Choroid plexus epithelial cell (primary cell): ENCODE measurements at places on chromosomes 5 and 9.
A peak's percentile ranks its signal among the peaks of the same experiment; 100 is the strongest.

GRCh38 chr9:5708414-5708813 lies 79.5 kb downstream of the RIC1 start:
- DNase-seq = peak; percentile 16

GRCh38 chr5:108148715-108149139 lies 233.2 kb downstream of the FBXL17 start:
- peak; percentile 58 for DNase-seq

- DNase-seq = peak; percentile 39
Observed at GRCh38 chr9:6184749-6185645, 30.6 kb upstream of the IL33 start.

GRCh38 chr5:111942661-111943401 lies 185.8 kb upstream of the NREP start:
- DNase-seq = peak; percentile 58

GRCh38 chr9:72557549-72557948 lies 36.1 kb downstream of the TMC1 start:
- DNase-seq = peak; percentile 84

- DNase-seq = no peak
Observed at GRCh38 chr9:92422611-92423338, 1.5 kb downstream of the OMD start.

GRCh38 chr9:125700791-125701190 lies 6.2 kb downstream of the MAPKAP1 start:
- DNase-seq = no peak

GRCh38 chr9:83220730-83221129 lies 157.8 kb upstream of the RASEF start:
- DNase-seq = peak; percentile 90

- no peak for DNase-seq
Observed at GRCh38 chr9:95074632-95075031, 242.9 kb downstream of the FANCC start.

DNA sequence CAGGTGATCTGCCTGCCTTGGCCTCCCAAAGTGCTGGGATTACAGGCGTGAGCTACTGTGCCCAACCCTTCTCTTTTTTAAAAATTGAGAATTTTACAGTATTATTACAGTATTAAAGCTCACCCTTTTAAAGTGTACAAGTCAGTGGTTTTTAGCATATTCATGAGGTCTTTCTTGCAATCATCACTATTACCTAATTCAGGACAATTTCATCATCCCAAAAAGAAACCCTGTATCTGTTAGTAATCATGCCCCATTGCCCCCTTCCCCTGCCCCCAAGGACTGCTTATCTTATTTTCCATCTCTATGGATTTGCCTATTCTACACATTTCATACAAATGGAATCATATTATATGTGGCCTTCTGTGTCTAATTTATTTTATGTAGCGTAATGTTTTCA lies 22.6 kb upstream of the MEGF9 start:
- no peak for DNase-seq

DNA sequence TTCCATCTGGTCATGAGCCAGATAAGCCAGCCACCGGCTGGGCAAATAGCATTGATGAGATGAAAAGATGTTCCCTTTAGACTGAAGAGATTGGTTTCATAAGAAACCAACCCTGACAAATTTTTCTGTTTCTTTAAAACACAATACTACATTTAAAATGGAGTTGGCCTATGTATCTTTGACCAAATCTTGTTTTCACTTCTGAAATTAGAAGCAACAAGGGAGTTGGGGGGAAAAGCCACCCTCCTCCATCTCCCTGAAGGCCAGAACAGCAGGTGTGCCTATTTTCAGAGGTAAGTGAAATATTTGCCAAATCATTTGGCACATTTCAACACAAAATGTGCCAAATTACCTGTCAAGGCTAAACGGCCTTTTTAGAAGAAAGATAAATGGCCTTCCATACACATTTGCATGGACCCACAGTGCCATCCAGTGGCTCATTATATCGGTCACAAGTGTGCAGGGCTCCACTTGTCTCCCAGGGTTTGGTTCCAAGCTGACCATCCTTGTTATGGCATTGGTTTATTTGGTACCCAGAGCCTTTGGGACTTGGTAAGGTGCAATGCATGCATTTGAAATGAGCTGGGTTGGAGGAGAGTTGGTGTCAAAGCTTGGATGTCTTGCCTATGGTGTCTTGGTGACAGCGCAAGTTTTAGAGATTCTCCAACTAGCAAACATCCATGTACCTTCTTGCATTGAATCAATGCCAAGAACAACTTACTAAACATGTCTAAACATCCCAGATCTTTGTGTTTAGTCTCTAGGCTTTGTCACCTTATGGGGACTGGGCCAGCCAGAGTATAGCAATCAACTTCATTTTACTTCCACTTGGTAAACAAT lies 372.0 kb upstream of the KIF2A start:
- DNase-seq = peak; percentile 73

GRCh38 chr9:137753192-137753765 lies 124.3 kb upstream of the CACNA1B start:
- DNase-seq = no peak

GRCh38 chr5:89065919-89066318 lies 182.9 kb upstream of the MEF2C start:
- no peak for DNase-seq

GRCh38 chr9:86907346-86907745 lies 40.0 kb downstream of the GAS1 start:
- peak; percentile 39 for DNase-seq
